ENCODE measurements at places on chromosomes 7 and 10. TPM values are rescaled to one million over a fixed set of nuclear protein-coding genes. Genes with fewer than 3 reads are reported as not detected.

- DNase-seq: no peak
Observed at GRCh38 chr10:110168601-110169481, 38.6 kb upstream of the MXI1 start.

The SH2D4B gene
- total RNA-seq: not detected

GRCh38 chr10:124574456-124575070 lies 112.9 kb downstream of the LHPP start:
- DNase-seq: no peak

DNA sequence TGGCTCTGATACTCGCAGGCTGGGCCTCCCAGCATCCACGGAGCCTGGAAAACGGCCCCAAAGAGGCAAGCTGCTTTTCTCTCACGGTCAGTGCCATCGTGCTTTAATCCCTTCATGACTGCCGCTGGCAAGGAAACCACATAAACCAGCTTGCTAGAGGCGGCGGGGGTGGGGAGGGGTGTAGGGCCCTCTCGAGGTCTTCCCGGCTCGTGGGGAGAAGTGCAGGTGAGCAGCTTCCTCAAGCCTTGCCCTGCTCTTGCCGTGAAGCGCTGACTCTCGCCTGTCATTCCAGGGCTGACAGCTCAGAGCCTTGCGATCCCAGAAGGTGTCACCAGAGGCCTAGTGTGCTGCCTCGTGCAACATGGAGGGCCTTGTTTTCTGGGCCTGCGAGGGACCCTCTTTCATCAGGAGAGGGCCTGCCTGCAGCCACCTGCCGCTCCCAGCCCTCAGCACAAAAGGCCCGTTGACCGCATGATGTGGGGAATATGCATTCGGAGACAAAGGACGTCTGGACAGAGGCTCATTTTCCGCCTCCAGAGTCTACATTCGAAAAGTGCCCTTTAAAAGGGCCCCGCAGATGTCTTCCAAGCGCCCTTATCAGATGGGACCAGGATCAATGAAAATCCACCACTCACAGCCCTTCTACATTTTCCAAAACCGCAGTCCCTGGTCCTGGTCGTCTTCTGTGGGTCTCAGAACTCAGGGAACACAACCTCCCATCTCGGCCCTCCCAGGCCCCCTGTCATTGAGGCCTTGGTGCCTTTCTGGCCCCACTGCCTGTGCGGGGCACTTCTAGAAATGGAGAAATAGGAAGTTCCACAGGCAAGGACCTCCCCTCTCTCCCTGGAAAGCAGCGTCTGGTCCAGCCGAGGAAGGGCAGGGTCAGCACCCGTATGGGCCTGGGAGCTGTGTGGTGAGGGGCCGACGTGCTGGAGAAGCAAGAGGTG lies 58.7 kb downstream of the ZRANB1 start:
- no peak for DNase-seq

- DNase-seq: no peak
Observed at GRCh38 chr10:53846809-53847208, 954.2 kb downstream of the PCDH15 start.

Measured in myocyte (in vitro differentiated cells).